Activated T-cell treated with anti-CD3 and anti-CD28 coated beads for 1 hour (primary cell): ENCODE measurements at places on chromosomes 1 and 21.

- DNase-seq = no peak
These were observed 49.3 kb downstream of the CDC42BPA start for GRCh38 chr1:227268943-227269342.

DNA sequence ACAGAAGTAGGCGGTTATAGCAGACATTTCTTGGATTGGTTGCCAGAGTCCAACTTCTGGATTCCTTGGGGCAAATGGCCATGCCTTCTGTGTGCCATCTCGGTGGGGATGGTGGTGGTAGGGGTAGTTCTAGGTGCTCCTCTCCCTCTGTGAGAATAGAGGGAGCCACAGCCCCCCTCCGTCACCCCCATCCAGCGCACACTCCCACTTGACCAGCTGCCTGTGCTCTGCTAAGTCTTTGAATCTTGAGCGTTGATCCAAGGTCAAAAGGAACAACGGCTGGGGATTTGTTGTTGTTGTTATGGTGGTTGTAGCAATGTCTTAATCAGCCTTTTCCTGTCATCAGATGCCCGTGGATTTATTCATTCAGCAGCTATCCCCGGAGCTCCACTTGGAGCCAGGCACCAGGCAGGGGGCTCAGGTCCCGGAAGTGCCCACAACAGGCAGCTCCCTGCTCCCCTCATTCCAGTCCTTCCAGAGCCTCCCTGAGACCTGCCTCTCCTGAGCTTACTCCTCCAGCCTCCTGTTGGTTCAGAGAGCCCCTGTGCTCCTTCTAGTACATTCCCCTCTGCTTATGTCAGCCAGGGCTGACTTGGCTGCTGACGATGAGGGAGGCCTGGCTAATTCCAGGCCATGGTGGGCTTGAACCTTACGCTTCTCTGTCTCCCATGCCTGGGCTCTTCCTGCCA is 146.6 kb upstream of the WNT4 start:
- no peak for DNase-seq

DNA sequence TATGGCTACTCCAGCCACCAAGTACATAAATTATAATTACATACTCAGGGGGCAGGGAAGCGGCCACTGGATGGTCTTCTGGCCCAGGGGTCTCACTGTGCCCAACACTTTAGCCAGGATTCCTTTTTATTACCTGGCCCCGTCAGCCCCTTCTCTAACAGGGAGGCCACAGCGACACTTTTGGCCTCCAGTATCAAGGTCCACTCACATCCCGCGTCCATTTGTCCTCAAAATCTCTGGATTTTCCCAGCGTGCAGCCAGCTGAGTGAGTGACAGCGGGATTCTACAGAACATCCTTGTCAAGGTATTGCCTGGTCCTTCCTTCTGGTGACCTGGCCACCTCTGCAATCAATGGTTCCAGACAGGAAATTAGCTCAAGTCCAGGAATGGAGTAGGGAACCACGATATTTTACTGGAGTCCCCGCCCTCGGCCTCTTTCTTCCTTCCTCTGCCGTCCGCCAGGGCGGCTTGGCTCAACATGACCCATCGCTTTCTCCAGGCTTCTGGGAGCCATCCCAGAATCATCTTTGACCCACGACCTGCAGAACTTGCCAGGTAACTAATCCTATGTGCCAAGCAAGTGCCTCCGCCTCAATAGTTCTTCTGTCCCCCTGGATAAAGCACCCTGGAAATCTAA is 2.7 kb upstream of the COL6A2 start:
- DNase-seq = no peak

DNA sequence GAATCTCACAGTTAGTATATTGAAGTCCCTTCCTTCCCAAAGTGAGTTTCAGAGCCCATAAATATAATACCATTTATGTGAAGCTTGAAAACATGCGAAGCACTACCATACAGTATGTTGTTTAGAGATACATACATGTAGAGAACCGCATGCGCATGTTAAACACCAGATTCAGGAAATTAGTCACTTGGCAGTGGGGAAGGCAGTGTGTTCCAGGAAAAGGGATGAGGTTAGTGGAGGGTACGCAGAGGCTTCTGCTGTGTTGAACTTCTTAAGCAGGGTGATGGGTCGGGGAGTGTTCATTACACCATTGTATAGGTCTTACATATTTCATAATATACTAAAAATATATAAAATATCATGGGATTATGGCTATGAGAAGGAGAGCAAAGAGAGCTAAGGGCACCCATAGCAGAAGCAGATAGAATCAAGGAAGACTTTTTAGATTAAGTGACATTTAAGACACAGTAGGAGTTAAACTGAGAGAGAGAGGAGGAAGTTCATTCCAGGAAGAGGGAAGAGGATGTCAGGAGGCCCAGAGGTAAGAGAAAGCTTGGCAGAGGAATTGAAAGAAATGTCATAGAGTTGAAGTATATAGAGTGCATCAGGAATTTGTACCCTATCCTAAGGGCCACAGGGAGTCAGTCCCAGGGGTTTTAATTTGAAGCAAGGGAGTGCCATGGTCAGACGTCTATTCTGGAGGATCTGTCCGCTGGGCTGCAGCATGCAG is 43.5 kb upstream of the SARS1 start:
- no peak for DNase-seq

GRCh38 chr1:1118011-1118875 is 2.4 kb upstream of the C1orf159 start:
- no peak for DNase-seq

DNA sequence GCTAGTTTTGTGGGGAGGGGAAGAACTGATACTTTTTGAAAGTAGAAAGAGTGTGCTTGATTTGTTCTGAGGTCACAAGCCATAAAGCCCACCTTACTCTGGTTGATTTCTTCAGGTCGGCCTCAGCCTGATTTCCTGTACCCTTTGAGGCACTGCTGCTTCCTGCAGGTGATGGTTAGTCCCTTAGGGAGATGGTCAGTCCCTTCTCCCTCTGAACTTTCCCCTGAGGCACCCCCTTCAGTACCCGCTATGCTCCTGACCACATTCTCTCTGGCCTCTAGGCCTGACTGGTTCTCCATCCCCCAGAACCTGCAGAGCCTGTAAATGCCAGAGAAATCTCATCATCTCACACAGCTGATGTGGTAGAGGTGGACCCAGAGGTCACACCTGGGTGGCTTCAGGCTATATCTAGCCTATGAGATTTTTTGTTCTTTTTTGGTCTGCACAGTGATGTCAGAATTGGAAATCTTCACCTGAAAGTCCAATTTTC is 15.0 kb upstream of the ID3 start:
- DNase-seq = no peak

DNA sequence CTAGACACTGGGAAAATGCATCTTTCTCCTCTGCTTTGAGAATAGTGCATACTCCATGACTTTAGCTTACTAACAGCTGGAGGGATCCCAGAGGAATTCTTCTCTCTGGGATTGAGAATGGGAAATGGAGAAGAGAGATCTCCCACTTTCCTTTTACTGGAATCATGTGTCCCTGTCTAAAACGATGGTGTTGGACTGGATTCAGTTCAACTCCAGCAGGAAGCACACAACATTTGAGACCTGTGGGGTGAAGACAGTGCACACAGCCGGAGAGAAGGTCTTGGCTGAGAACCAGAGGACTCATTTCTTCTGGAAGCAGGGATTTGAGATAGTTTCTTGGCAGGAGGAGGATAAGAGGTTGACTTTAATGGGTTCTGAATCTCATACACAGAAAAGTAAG is 58.7 kb downstream of the TRABD2B start:
- no peak for DNase-seq

- DNase-seq = no peak
These were observed 158.6 kb upstream of the C1orf174 start for GRCh38 chr1:4058706-4059105.

DNA sequence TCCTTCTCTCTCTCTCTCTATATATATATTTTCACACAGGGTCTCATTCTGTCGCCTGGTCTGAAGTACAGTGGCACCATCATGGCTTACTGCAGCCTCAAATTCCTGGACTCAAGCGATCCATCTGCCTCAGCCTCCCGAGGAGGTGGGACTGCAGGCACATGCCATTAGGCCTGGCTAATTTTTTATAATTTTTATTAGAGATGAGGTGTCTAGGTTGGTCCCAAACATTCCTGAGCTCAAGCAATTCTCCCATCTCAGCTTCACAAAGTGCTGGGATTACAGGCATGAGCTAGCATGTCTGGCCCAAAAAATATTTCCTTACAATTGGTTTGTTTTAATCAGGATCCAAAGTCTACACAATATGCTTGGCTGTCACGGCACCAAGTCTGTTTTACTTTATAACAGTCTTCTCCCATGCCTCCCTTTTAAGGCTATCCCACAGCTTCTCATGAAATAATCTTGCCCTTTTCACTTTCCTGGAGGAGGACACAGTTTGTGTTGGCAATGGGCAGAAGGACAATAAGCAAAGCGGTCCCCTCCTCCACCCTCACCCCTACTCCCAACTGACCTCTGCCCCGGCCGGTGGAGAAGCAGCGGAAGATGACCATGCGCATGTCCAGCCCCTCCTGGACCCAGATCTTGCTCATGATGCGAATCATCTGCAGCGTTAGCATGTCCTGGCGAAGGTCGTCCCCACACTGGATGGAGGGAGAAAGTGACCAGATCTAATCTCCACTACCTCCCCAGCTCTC is 28.2 kb upstream of the PPP1R15B start:
- DNase-seq = no peak

- no peak for DNase-seq
These were observed 61.7 kb downstream of the ARID4B start for GRCh38 chr1:235266325-235266724.

- DNase-seq = no peak
These were observed 24.8 kb downstream of the SLC2A1 start for GRCh38 chr1:42933610-42934491.

DNA sequence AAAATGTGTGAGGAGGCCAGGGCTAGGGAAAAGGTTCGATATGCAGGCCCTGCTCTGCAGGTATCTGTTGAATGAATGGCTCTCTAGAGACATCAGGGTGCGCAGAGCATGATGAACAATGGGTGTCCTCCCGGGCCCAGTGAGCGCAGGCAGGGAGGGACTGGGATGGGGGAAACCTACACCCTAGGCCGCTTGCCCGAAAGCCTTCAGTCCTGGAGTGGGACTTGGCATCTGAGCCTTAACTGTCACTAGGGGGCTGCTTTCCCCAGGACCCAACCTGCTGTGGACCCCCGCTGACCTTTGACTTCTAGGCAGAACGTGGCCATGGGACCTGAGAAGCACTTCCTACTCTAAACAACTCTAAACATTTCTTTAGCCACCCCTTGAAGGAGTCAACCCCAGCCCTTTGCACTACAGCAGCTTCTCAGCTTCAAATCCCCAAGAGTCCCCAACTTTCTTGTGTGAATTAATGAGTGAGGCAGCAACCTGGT is 444 bp upstream of the MAP3K6 start:
- DNase-seq = no peak

GRCh38 chr1:197314682-197315081 is 46.6 kb downstream of the CRB1 start:
- DNase-seq = no peak

- no peak for DNase-seq
These were observed 13.5 kb upstream of the ADAMTSL4 start for GRCh38 chr1:150535511-150536287.

DNA sequence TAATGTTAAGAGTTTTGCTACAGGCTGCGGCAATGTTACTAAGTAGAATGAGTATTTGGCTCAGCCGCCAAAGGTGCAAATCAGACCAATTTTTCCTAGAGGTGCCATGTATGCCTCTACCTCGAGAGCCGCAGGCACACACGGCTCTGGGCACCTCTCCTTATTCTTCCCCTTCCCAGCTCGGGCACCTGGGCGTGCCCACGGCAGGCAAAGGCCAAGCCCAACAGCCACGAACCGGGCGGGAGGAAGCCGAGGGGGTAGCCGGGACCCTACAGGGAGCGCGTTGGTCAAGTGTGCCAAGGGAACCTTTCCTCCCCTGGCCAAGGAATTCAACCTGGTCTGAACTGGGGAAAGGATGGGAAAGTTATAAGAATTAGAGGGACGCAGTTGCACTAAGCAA is 31.0 kb downstream of the LRRC3 start:
- no peak for DNase-seq

- no peak for DNase-seq
These were observed 7.5 kb upstream of the PTPRC start for GRCh38 chr1:198631292-198631691.

GRCh38 chr1:101924700-101925099 is 72.0 kb downstream of the OLFM3 start:
- no peak for DNase-seq

GRCh38 chr1:162903246-162903645 is 42.3 kb upstream of the CCDC190 start:
- no peak for DNase-seq

- DNase-seq = no peak
These were observed 66.5 kb downstream of the PLPP3 start for GRCh38 chr1:56512724-56513494.

GRCh38 chr1:16975211-16975610 is 5.2 kb downstream of the MFAP2 start:
- no peak for DNase-seq

DNA sequence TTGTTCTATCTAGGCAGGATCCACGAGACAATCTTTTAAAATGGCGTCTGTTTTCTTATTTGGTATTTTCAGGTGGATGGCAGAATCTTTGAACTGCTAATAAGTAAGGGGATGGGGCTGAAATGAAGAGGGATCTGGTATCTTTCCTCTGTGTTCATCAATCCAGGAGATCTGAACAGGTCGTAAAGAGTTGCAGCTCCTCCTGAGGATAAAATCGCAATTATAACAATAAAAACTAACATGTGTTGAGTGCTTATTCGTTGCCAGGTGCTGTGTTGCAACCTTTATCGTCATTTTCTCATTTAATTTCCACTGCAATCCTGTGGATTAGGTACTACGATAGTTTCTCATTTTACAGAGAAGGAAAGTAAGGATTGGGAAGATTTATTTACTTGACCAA is 134.6 kb upstream of the DPYD start:
- DNase-seq = no peak

- no peak for DNase-seq
These were observed 99.8 kb downstream of the PTGER3 start for GRCh38 chr1:70947835-70948234.

DNA sequence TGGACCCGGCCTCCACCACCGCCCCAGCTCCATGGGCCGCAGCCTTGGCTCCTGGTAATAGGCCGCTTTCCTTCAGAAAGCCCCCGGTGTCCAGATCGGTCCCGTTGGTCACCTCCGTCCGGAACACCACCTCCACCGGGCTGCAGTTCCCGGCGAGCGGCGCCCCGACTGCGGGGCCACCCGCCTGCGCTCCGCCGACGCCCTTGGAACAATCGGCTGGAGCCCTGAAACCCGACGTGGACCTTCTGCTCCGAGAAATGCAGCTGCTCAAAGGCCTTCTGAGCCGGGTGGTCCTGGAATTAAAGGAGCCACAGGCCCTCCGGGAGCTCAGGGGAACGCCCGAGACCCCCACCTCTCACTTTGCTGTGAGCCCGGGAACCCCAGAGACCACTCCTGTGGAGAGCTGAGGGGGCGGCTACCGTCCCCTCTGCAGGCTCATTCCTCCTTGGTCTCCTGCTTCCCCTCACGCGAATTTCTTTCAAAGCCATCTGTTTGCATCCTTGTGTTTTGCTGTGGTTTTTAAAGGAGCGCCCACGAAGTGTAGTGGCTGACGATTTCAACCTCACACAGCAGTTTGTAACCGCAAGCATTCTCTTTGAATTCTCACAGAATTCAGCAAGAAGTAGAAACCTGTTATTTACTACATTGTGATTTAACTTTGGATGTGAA is 6.0 kb downstream of the FCRLB start:
- no peak for DNase-seq
